ENCODE measurements at places on chromosomes 2 and 18. TPM values are rescaled to one million over a fixed set of nuclear protein-coding genes. Genes with fewer than 3 reads are reported as not detected.

- DNase-seq: no peak
Measured at GRCh38 chr2:234846599-234847363, 105.0 kb upstream of the SH3BP4 start.

DNA sequence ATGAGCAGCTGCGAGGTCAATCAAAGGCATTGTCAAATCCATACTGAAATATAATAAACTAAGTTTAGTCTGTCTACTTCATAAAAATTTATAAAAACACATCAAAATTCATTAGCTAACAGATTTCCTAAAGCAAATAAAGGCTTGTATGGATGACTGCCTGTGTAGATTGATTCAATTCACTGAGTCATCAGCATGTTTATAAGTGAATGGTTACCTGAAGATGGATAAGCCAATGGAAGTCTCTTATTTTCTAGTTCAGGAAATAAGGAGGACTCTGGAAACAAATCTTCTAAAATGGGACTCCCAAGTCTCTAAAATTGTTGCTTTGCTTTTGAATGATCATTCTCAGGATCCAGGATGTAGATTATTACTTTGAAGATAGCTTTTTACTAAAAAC is 57.0 kb upstream of the HNRNPA3 start:
- no peak for DNase-seq

DNA sequence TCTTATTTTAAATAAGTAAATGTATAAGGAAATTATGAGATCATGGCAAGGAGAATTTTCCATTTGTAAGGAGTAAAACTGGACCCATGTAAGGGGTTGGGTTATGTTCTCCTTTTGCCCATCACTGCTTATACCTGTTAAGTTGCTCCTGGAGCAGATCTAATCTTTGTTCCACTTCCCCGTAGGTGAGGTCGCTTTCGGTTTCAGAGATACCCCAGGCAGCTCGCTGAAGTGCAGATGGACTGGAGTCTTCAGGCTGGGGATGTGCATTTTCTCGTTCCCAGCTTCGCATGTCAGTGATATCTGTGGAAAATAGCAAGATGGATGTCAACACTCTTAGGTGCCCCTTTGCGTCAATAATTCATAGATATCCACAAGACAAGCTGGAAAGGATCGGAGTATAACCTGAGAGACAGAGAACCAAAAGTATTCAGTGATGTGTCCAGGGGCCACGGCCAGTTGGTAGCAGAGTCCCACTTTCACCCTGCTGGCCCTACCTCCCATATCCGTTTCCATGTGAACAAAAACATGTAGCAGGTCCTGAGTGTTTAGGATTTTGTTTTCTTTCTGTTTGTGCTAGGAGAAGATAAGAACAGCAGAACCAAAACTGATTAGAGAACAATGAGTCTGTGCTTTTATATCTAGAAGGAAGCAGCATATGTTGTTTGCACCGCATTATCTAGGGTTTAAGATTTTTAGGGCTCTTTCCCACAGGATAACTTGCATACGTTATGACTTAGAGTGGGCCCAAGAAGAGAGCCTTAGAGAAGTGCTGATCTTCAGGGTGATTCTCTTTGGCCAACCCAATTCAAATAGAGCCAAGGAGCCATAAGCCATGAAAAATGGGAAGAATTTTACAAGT is 36.0 kb downstream of the GCA start:
- DNase-seq: no peak

DNA sequence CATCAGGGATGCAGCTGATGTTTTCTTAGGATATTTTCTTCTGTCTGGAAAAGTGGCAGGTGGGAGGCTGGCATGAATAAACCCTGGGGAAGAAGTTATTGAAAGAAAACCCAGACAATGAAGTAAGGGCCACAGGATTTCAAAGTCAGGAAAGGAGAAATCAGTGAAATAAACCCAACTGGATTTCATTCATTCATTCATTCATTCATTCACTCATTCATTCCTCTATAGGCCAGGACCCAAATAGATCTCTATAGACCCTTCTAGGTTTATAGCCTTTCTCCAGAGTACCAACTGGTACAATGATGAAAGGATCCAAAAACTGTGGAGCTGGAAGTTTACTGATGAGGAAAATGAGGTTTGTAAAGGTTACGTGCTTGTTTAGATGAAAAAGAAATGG is 67.3 kb upstream of the DNMT3A start:
- no peak for DNase-seq

DNA sequence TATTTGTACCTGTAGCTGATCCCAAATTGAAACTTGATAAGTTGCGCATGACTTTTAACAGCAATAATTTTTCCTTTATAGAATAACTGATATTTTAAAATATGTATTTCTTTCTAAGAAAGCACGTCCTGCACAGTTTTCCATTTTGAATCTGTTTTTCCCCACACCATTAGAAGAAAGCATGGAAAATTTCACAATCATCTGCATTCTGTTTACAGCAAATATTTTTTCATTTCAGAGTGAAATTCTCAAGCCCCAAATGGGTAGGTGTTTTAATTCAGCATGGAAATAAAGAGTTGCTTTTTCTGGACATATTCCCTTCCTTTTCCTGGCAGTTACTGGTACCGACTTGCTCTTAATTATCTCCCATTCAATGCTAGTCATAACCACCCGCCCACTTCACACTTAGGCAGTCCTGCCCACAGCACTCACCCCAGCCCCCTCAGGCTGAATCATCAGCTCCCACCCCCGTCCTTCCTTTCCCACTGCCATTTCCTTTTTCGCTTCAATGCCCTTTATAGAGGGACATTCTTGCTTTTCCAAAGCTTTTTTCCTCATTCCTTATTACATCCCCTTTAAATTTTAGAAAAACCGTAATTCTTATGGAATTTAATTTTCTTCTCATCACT is 89.2 kb upstream of the GLS start:
- no peak for DNase-seq

DNA sequence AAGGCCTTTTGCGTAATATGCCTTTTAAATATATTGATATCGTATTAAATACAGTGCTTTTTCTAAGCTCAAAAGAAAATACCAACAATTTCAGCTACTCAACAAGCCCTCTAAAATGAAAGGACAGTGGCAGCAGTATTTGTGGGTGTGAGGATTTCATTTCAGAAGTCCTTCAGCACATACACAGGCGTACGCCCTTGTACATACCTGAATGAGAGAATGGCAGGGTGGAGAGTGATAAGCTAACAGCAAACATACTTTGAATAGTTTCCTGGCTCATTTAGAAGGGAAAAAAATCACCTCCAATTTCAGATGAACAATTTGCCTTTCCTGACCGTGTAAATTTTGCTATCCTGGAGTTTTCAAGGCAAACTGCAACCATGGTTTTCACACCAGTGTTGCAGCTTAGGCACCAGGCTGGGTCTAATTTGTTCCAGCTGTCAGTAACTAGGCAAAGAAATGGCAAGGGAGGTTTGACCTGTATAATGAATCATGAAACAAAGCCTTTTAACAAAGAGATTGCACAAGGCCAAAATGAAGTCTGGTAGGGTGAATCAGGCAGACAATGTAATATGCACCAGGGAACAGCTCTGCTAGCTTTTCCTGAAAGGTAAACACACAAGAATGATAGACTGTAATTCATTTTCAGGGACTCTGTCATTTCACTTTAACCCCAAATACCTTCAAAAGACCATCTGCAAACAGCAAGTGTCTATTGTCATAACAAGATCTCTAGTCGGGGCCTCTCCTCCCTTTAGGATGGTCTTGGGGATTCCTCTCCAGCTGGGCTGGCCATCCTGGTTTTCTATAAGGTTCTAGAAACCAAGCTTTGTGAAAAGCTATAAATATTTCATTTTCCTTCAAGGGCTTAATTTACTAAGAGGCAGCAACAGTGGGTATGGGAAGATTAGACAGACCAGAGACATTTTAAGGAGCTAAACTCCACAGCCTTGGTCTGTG is 11.5 kb downstream of the ANKRD29 start:
- no peak for DNase-seq

- no peak for DNase-seq
Measured at GRCh38 chr2:238396663-238397062, 30.1 kb upstream of the ASB1 start.

DNA sequence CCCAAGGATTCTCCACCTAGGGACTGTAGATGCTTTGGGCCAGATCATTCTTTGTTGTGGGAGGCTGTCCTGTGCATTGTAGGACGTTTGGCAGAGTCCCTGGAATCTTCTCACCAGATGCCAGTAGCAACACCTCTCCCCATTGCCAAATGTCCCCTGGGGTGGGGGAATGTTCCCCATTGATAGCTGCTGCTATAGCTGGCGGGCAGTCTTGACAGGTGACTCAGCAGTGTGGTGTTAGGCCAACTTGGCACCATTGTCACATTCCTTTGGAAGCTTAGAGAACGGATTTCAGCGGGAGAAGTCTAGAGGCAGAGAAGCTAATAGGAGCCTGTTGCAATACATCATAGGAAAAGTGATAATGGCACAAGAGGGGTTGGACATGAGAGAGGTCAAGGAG is 495.7 kb upstream of the SMIM21 start:
- DNase-seq: peak; percentile 44

DNA sequence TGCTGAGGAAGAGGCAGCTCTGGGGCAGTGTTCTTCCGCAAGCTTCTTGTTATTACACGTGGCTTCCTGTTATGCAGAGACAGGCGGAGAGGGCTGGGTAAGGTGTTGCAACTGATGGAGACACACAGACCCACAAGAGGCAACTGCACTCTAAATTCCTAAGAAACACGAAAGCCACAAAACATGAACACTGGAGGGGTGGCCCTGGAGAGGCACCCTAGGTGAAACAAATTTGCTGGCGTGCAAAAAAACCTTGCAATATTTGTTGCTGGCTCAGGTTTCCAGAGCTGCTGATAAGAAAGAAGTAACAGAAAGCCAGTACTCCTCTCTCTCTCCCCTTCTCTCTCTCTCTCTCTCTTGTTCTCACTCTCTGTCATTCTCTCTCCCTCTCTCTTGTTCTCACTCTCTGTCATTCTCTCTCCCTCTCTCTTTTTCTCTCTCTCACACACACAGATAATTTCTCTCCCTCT is 31.8 kb downstream of the ARHGAP25 start:
- peak; percentile 60 for DNase-seq

- no peak for DNase-seq
Measured at GRCh38 chr2:127406454-127406853, 11.8 kb upstream of the PROC start.

GRCh38 chr18:21369146-21369545 is 127.1 kb downstream of the GREB1L start:
- no peak for DNase-seq

UGT1A10 gene
- 47.5 TPM for total RNA-seq

LYPD1 gene
- total RNA-seq: 14.6 TPM

MAPK4 gene
- total RNA-seq: 13.5 TPM

RGPD4 gene
- not detected for total RNA-seq

M1AP gene
- total RNA-seq: 2.0 TPM

DQX1 gene
- total RNA-seq: 0.43 TPM

ST6GAL2 gene
- total RNA-seq: 28.3 TPM

MYCN gene
- 1.4 TPM for total RNA-seq

REG3G gene
- 0.66 TPM for total RNA-seq

PKDCC gene
- 128 TPM for total RNA-seq

TEX44 gene
- not detected for total RNA-seq

All from mucosa of gallbladder (tissue), 1 donor.